ENCODE measurements at places on chromosomes 2 and 18. TPM values are rescaled to one million over a fixed set of nuclear protein-coding genes. Genes with fewer than 3 reads are reported as not detected.

FOXI3 gene
- not detected for total RNA-seq

RAMP1 gene
- total RNA-seq = not detected

SLC9A2 gene
- 3.2 TPM for total RNA-seq

NGEF gene
- total RNA-seq = 19.1 TPM

CDKL4 gene
- not detected for total RNA-seq

CNGA3 gene
- total RNA-seq = not detected

KCNG3 gene
- 0.90 TPM for total RNA-seq
